ENCODE measurements at places on chromosomes 6 and 20.

DNA sequence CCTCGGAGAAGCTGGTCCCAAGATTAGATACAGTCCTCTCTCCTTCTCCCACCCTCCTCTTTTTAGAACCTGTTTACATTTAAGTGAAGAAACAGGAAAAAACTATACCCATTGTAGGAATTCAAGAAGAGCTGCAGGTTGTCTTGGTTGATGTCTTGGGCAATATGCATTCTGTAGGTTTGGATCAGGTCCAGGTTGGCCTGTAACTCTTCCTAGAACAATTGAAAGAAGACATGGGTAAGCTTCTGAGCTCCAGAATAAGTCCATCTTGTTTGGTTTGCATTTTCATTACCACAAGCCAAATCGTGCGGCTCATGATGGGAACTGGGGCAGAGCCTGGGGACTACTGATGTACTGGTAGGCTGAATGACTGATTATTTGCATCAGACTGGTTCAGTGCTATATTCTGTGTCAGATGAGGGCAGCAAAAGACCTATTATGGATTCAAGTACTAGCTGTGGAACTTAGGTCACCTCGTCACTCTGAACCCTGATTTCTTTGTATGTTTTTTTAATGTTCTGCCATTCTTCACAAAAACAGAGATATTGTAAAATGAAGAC, 20.3 kb upstream of the SLA2 start:
- DNase-seq, result no peak

DNA sequence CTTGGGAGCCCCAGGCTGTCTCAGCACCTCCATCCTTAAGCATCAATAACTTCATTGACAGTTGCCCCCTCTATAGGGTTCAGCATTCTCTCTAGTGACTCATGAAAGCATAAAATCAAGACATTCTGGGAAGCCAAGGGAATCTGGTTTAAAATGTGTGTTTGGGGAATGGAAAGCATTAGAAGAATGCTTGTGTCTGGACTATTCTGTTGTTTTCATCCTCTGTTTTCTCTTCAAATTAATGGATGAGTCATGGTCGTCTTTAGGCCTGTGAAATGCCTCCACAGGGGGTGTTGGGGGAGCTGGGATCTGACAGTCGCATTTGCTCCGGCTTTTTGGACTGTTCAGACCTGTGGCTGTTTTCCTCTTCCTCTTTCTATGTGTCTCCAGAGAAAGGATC, 279.7 kb downstream of the CDC5L start:
- peak; percentile 23 for DNase-seq

GRCh38 chr6:106939208-106939607, 35.3 kb downstream of the CD24 start:
- no peak for DNase-seq

DNA sequence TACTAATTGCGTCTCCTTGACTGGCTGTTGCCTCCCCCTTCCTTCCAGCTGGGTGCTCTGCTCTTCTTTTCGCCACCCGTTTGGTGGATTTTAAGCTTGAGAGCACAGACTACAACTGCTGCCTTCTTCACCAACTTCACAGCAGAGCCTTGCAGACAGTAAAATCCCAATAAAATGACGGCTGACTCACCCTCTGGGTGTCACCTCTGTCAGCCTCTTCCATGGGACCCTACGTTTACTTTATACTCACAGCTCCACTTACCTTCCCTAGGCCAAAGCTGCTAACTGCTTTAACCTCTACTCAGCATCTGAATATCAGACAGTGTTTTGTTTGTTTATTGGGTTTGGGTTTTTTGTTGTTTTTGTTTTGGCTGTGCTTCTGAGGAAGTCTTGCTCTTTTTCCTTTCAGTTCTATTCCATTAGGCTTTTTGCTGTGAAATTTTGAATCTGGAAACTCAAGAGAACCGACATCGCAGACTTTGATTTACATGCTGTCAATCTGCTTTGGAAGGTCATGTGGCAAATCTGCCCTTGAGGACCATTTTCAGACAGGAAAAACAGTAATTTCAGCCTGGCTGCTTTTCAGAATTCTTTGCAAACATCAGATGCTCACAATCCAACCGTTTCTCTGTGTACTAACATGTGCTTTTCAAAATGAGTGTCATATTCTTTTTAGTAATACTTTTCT, 2.4 kb downstream of the AGPAT4 start:
- no peak for DNase-seq

GRCh38 chr6:34120953-34121675, 24.8 kb downstream of the GRM4 start:
- no peak for DNase-seq

DNA sequence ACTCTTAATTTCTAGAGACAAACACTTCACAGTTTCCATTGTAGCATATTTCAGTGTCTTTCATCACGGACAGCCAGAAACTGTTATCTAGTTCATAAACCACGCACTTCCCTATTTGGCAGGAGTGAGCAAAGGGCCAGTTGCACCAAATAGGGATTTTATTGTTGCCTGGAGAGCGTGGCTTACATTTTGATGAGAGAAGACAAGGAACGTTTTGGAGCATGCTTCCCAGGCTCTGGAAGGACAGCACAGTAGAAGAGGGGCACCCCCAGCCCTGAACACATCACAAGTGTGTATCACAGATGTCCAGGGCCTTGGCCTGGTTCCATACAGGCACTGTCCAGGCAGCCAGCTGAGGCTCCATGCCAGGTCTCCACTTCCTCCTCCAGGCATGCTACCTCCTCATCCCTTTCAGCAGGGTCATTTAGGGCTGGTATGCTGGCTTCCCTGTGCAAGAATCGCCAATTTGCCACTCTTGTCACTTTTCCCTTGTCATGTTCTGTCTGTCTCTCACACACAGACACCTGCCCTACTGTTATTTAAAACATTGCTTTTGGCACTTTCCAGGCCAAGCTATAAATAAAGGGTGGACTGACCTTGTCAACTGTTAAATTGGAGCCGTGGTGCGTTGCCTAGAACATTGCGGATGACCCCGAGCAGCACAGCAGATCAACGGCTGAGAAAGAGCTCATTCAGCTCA, 235.0 kb upstream of the GMDS start:
- no peak for DNase-seq

DNA sequence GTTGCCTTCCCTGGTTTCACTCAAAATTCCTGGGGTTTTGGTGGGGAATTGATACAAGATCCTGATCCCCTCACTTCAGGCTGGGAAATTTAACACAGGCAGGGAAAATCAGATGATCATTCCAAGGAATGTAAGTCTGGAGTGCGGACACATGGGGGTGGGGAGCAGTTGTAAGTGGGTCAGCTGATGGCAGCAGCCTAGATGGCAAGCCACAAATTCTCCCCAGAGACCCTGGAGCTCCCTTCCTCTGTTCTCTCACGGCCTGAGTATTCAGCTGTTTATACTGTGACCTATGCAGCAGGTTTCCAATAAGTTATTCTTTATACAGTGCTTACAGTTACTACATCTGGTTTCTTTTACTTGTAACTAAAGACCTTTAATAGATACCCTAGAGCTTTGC, 144.9 kb downstream of the SH3BGRL2 start:
- DNase-seq, result no peak

DNA sequence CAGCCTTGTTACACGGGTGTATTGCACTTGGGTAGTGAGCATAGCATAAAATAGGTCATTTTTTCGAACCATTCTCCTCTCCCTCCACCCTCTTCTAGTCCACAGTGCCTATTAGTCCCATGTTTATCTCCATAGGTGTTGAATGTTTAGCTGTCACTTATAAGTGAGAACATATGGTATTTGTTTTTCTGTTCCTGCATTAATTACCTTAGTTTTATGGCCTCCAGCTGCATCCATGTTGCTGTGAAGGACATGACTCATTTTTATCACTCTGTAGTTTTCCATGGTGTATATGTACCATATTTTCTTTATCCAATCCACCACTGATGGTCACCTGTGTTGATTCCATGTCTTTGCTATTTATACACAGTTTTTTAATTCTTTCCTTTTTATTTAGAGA, 889.5 kb downstream of the EYS start:
- DNase-seq, result no peak

- no peak for DNase-seq
Observed at GRCh38 chr6:50927800-50928199, 109.1 kb downstream of the TFAP2B start.

DNA sequence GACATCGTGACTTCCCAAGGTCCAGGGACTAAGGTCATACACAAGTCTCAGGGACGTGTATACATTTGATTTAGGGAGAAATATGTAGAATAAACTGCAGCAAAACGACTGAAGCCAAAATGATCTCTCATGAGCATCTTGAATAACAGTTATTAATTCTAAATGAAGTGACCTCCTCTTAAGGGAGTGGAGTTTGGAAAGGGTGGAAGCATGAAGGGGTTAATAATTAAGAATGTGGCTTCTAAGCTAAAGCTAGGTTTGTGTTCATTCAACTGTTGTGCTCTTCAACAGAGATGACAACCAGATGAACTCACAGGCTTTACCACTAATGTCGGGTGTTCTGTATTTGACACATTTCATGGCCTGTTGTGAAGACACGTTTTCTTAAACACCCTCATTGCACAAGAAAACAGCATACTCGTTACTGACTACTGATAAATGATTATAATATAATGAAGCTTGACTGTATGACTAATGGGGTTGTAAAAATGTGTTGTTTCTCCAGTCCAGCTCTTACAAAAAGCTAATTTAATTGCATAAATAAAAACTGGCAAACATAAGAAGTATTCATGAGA, 1.5 kb downstream of the PPP1R14C start:
- no peak for DNase-seq

DNA sequence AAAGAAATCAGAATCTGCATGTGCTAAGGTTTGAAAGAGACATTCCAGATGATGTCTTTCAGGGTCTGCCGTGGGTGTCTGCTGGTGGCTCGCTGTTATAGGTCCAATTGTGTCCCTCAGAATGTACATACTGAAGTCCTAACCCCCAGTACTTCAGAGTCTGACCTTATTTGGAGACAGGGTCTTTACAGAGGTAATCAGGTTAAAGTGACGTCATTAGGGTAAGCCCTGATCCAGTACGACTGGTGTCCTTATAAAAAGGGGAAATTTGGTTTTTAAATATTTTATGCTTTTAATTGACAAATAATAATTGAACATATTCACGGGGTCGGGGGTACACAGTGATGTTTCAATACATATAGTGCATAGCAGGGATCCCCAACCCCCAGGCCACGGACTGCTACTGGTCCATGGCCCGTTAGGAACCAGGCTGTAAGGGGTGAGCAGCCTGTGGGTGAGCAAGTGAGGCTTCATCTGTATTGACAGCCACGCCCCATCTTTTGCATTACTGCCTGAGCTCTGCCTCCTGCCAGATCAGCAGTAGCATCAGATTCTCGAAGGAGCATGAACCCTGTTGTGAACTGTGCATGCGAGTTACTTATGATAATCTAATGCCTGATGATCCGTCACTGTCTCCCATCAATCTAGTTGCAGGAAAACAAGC, 33.2 kb upstream of the SLC22A23 start:
- DNase-seq, result no peak

- DNase-seq, result no peak
Observed at GRCh38 chr6:61867635-61868034, 418.4 kb downstream of the KHDRBS2 start.

DNA sequence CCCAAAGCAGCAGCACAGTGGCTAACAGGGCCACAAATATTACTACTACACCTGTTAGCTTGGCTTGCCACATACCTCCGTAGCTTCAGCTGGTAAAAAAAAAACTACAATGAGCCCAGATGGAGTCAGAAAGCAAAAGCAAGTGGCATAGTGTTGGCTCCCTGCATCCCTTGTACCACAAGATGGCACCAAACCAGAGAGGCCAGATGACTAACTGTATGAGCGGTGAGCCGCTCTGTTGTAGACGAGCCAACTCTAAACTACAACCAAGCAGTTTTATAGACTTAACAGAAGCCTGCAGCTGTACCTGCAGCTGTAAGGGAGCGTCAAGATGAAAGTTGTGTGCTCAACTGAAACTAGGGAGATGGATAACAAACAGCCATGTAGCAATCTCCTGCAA, 84.5 kb upstream of the MCHR2 start:
- DNase-seq, result no peak

GRCh38 chr6:163620670-163621330, 206.3 kb downstream of the QKI start:
- DNase-seq, result peak; percentile 56

DNA sequence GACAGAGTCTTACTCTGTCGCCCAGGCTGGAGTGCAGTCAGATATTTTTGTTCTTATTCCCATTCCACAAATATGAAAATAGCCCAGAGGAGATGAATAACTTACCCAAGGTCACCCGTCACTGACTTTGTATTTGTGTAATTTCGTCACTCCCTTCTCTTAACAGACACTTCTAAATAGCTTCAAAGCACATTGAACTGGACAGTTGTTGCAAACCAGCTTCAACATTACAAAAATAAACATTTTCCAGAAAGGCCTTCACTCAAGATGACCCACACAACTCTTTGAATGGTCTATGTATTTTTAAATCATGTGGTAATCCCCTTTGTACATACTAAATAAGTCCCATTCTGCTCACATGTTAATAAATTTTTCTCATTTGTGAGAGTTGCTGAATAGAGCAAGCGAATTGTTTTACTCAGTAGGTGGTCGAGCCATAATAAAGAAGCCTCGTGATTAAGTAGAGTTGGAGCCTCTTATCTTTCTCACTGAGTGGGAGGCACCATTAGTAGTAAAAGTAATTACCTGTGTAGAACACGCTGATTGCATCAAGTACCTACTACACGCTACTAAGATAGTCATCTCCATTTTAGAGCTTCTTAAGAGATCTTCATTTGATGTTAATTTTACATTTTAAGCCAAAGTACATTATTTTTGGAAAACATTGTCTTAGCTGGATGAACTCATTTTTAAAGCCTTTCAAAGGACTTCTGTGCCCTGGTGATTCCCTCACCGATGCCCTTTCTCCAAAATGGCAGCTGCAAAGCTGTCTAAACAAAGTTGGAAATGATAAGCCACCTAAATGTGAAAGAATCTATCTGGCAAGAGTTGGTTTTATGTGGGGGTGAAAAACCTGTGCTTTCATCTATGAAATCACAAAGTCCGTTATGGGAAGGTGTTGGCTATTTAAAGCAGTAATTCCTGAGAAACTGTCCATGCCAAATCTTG, 110.0 kb downstream of the TSHZ2 start:
- DNase-seq, result no peak

GRCh38 chr20:40110311-40110831, 578.7 kb downstream of the MAFB start:
- no peak for DNase-seq

DNA sequence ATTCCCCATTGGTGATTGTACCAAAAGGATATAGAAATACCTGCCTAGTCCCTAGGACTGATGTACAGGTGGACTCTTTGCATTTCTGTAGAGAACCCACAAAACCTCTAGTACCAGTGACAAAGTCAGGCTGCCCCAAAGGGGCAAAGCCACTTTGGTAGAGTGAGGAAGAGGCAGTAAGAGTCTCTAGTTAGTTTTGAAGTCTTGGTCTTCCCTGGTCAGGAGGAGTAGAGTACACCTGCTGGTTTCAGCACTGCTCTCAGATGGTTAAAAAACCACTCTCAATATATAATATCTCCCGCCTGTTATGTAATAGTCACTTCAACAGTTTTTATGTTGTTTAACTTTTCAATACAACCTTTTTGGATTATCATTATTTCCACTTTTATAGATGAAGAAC, 344.9 kb downstream of the CDKAL1 start:
- DNase-seq, result no peak

- DNase-seq, result no peak
Observed at GRCh38 chr6:36779227-36779626, 60.0 kb downstream of the CPNE5 start.

GRCh38 chr6:2582268-2582667, 168.5 kb downstream of the MYLK4 start:
- no peak for DNase-seq

- DNase-seq, result no peak
Observed at GRCh38 chr6:100179576-100179975, 185.6 kb upstream of the MCHR2 start.

GRCh38 chr6:11810039-11810541, 31.5 kb upstream of the ADTRP start:
- peak; percentile 68 for DNase-seq
